ENCODE measurements at places on chromosomes 7 and 10.
A peak's percentile ranks its signal among the peaks of the same experiment; 100 is the strongest.

DNA sequence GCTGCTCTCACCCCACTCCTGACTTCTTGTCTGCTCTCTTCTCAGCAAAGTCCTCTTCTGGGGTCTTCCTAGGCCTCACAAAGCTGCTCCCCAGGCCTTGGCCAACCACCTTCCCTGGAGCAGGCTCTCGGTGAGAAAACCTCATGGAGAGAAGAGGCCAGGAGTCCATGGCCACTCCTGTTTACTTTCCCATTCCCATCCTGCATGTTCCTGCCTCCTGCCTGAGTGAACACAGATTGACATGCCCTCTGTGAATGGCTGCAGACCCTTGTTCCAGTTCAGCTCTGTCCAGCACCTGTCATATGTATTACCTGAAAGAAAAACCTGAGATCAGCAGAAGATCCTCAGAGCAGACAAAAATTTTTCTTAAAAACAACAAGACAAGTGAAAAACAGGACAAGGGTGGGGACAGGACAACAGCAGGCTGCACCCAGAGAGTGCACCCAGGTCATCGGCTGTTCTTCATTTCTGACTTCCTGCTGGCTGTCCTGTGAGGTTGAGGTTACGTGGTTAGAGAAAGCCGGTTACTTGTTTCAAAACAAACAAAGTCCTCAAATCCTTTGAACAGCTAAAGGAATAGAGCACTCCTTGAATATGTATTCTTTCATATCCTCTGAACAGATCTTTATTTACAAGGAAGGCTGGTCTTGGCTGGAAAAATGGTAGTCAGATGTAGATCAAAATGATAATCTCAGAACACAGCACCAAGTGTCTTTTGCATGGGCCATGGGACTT, 34.0 kb upstream of the DLD start:
- no peak for DNase-seq

DNA sequence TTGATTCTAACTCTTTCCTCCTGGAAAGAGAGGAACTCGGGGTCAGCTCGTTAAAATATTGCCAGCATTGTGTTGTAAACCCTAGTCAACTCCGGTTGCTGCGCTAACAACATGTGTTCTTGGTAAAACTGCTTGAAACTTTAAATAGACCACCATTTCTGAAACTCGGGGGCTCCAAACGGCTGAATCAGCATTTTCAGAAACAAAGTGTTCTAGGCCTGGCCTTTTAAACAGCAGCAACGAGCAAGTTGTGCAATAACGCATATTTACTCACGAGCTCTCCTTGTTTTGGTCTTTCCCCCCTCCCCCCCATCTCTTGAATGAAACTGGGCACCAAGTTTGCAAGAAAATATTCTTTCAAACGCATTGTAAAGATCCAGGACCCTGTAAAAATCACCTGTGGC, 9.2 kb upstream of the GRB10 start:
- DNase-seq, result no peak

- no peak for DNase-seq
These were observed at the start of gene GBX1 for GRCh38 chr7:151167197-151167961. GBX1 (minus strand) TSS chr7:151167694; CDS start chr7:151167548, 146 bp downstream.

DNA sequence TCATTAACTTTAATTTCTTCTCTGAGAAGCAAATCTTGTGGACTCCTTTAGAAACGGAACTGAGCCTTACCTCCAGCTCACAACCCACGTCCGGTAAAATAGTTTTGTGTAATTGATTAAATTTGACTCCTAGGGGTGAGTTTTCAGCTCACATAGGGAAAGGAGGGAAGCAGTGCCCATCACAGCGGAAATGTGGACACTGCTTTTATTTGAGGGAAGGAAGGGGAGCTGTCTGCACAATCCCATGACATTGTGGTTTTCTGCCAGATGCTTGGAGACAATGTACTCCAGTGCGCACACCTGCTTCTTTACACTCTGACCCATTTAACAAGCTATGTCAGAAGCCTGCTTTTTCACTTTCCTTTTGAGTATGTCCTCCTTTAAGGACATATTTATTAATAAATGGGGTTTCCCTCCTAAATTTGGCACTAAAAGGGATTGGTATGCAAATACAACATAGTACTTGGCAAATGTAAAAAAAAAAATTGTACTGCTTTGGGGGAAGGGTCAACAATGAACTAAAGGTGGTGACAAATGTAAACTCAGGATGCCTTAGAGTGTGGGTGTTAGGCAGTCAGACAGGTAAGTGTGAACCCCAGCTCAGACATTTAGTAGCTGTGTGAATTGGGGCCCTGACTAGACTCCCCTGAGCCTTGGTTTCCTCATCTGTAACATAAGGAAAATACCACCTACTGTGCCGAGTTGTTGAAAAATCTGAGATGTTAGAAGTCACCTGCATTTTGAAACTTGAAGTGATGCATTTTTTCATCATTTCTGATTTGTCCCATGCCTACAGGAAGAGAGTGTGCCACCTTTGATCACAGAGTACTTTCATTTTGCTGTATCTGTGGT, 90.2 kb upstream of the KLF6 start:
- DNase-seq, result no peak

DNA sequence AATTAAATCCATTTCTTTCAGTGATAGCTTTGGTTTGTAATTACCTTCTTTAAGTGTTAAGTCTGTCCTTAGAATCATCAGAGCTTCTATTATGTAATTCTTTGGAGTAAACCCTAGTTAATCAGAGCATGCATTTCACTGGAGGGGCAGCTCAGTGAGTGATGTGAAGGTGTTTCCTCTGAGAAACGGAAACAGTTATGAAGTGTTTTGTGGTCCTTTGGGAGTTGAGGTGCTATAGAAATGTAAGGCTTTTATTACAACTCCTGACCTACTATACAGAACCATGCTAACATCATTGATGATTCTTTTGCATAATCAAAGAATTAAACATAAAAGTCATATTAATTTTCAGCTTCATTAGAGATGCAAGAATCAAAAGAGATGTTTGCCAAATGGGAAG, 141.5 kb downstream of the EXOC4 start:
- DNase-seq, result no peak

DNA sequence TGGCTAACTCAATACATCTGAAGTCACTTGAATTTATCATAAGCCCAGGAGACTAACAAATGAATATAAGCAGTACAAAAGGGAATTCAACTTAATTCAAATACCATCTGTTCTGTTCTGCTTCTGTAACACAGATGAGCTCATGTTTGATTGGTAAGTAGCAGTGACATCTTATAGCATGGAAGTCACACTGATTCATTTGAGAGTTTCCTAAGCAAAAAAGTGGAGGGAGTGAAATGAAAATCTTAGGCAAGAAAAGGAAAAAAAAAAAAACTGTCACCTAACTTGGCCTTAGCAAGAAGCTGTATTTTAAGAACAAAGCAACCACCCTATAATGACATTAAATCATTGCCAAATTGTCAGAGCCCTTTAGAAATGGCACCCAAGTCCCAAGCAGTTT, 49.5 kb downstream of the SMURF1 start:
- DNase-seq, result no peak

DNA sequence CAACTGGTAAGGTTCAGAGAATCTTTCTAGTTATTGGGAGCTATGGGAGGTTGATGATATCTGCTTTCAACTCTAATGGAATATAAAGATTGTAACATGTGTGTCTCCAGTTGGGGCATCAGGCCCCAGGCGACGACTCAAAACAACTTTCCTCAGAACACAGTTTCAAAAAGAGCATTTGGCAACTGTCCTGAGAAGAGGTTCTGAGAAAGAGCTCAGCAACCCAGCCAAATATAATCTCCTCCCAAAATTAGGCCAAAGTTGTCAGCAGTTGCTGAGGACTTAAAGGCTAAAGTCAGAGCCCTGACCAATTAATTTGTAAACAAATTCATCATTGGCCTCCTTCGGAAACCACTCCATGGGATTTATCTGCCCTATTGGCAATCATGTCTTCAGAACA, 251.1 kb upstream of the NFE2L3 start:
- no peak for DNase-seq

- DNase-seq, result peak; percentile 59
These were observed 168.8 kb downstream of the TMEM26 start for GRCh38 chr10:61284222-61284890.

DNA sequence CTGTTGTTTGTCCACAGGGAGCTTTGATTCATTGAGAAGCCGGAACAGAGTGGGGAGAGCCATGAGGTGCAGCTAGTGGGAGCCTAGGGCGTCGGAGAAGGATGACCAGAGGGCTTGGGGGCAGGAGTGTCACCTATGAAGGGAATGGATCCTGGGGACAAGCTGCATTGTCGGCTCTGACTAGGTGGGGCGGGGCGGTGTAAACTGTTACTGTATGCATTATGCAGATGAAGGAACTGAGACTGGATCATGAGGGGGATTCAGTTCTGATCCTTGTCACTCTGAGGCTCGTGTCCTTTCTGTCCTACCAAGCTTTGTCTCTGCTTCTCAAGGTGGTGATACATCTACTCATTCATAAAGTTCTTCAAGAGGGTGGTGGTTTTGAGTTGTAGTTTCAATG, 39.9 kb upstream of the MMD2 start:
- DNase-seq, result no peak

DNA sequence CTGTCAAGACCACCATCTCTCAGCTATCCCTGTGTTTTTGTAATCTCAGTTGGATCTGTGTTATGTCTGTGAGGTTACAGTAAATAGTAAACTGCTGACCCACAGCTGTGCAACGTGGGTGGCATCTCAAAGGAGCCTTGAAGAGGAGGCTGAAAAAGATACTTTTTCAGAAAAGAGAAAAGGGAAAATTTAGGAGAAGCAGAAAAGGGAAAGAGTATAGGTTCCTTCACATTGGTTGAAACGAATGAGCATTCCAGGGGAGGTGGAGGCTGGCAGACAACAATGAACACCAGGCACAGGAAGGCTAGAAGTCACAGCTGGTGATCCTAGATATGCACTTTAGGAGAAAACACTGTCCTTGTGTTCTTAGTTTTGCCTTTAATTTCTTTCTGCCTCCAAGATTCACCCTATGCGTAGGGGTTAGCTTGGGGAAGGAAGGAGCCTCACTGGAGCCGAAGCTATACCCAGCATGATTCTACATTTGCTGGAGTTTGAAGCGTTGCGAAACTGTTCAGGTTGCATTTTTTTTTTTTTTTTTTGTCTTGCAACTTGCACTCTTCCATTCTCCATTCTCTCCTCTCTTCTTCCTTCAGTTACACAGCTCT, 18.3 kb downstream of the CPED1 start:
- no peak for DNase-seq

- DNase-seq, result no peak
These were observed 46.9 kb downstream of the PITRM1 start for GRCh38 chr10:3125527-3126170.

DNA sequence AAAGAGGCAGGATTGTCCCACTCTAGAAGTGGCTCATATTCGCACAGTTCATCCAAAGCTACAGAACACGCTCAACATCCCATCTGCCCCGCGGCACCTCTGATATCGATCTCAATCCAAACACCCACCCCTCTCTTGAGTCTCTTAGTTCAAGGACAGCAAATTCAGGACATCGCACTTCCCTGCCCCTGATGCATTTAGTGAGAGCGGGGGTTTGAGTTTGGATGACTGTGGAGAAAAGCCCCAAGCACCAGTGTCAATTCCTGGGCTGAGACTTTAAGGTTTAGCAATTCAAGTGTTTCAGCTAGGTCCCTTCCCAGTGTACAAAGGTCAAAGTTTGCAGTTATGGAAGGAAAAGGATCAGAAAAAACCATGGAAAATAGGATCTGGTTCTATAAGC, 166.2 kb downstream of the LYZL1 start:
- DNase-seq, result no peak

DNA sequence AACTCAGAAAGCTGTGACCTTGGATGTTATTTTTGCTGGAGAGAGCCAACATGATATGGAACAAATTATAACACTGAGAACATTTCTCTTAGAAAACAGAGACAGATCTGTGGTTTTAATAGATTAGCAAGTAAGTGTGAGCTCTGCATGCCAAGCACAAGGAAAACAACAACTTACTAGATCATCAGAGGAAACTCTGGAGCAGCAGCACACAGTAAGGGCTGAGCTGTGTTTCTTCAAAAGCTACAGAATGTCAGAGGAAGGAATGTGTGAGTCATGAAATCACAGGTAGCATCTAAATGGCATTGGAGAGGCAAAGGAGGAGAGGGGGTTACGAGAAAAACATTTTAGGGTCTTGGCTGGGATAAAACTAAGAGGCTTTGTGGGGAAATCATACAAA, 283.4 kb upstream of the FZD8 start:
- no peak for DNase-seq

DNA sequence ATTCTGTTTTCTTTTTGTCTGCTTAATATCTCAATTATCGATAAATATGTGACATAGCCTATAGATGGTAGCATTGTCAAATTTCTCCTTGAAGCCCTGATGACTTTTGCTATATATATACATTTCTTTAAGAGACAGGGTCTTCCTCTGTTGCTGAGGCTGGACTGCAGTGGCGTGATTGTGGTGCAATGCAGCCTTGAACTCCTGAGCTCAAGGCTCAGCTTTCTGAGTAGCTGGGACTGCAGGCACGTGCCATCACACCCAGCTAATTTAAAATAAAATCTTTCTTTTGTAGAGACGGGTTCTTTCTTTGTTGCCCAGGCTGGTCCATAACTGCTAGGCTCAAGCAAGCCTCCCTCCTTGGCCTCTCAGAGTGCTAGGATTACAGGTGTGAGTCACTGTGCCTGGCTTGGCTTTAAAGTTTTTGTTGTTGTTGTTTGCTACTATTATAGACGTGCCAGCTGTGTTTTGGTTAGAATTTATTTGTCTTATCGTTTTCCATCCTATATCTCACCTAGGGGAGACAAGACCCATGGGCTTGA, 7.0 kb downstream of the UMAD1 start:
- DNase-seq, result no peak

- DNase-seq, result no peak
These were observed 29.5 kb downstream of the CDC123 start for GRCh38 chr10:12225444-12225843.

- peak; percentile 83 for DNase-seq
These were observed 118.7 kb downstream of the HIPK2 start for GRCh38 chr7:139658908-139659675.

GRCh38 chr7:80134536-80135308, at the start of gene GNAI1:
GNAI1 (plus strand) TSS chr7:80134831; CDS start chr7:80135161, 330 bp downstream.
- peak; percentile 75 for DNase-seq

DNA sequence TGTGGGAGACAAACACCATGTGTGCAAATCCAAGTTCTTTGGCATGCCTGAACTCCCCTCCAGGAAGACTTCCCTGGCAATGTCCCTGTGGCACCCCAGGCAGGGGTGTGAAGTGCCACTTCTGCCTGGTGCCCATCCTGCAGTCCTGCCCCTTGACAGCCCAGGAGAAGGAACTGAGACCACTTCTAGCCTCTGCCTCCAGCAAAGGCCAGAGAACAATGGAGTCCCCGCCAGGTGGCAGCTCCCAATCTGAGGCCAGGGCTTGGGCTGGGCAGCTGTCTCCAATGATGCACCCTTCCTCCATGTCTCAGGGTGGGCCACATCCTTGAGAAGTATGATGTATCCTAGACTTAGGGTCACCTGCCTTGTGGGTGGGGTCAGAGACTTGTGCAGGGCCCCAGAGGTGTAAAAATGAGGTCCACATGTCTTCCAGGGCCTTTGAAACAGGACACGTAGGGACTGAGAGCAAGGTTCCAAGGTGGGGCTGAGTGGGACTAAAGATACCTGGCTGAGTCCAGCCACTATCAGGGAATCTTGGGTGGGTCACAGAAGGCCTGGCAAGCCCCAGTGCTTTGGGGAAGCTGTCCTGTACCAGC, 5.5 kb downstream of the FXYD4 start:
- no peak for DNase-seq
